Thoracic aorta (tissue), 2 donors: ENCODE measurements at places on chromosomes 6 and 20.

DNA sequence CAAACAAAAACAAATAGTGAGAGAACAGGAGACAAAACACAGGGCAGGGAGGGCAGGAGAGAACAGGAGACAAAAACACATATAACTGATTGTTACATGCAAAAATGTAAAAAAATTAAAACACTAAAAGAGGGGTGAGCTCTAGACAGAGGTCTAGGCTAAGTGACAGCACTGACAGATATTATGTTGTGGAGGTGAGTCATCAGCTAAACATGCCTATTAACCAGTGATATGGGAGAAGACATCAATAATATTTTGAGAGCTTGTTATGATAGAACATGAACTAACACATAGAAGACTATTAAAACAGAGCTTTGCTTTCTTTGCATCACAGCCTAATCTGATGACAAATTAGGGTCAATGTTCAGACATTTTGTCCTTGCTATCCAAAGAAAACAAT, 972.7 kb downstream of the PRIM2 start:
- DNase-seq, result no peak

GRCh38 chr20:10560686-10561085, 113.1 kb downstream of the JAG1 start:
- DNase-seq, result no peak

GRCh38 chr6:151553416-151554165, 59.8 kb downstream of the CCDC170 start:
- no peak for DNase-seq

DNA sequence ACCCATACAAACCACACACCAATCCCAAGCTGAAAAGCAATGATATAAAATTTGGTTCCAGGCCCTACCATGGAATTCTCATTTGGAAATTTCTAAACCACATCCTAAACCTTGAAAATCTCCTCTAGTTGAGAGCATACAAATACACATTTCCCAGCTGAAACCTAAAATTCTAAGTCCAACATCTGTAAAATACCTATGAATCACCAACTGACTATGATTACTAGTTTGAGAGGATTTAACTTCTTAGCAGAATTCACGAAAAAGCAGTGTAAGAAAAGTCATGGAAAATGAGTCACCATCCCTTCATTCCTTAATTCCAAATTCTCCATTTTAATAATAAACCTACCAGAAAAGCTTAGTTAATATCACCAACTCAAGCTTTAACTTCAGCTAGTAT, 15.4 kb downstream of the RANBP9 start:
- no peak for DNase-seq

- no peak for DNase-seq
Observed at GRCh38 chr6:162178266-162178665, 549.3 kb downstream of the PRKN start.

GRCh38 chr6:137764464-137764863, 102.6 kb upstream of the TNFAIP3 start:
- no peak for DNase-seq

DNA sequence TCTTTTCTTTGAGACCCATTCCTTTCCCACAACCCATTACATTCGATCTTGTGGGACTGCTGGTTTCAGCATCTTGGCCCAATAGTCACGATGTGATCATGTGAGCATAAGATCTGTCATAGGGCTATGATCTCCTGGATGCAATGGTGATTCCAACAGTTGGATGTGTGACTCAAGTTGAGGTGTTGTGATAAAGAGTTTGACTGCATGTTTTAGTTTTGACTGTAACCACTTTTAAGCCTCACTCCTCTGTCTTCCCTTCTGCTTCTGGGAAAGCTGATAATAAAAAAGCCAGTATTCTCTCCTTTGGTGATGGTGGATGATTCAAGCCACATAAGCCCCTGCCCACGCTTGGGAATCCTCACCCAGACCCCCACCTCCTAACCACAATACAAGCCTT, 117.0 kb upstream of the ASCC3 start:
- DNase-seq, result no peak

- no peak for DNase-seq
Observed at GRCh38 chr6:89454300-89454699, 21.3 kb downstream of the ANKRD6 start.

GRCh38 chr20:2468581-2469407, 1.8 kb downstream of the SNRPB start:
- DNase-seq, result no peak

GRCh38 chr20:16929756-16930155, 181.6 kb downstream of the OTOR start:
- no peak for DNase-seq

DNA sequence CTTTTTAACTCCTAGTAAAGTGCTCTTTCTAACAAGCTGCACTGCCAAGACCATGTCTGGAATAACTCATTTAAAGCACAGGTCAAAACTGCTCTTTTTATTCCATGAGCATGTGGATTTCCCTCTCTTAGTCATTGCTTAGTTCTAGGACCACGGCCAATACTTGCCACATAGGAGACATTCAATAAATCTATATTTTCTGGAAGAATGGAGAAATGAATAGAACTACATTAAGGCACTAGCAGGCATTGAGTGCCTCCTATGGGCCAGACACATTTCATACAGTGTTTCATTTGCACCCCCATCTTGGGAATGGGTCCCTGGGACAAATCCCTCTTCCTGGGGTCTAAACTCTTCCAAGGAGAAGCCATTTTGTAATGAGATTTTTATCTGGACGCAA, 552.8 kb upstream of the CITED2 start:
- DNase-seq, result no peak

DNA sequence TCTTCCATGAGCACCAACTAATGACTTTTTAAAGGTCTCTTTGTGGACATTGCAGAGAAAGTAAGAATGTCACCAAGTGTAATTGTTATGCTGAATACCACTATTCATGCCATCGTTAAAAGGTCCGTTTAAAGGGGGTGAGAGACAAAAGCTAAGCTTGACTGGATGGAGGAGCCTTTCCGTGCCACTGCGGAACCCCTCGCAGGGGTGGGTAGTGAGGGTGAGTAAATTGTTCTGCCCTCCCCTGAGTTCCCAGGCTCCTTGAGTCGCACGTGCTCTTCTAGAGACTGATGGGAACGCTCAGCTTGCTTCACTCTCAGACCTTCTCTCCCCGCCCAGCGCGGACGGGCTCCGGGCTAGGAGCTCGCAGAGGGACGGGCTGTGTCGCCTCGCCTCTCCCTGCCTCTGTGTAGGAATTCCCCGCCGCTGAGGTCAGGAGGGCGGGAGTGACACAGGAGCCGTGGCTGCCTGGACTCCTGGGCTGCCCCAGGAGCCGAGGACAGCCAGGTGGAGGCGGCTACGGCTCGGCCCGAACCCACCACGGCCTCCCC, 314.8 kb upstream of the QKI start:
- DNase-seq, result no peak

DNA sequence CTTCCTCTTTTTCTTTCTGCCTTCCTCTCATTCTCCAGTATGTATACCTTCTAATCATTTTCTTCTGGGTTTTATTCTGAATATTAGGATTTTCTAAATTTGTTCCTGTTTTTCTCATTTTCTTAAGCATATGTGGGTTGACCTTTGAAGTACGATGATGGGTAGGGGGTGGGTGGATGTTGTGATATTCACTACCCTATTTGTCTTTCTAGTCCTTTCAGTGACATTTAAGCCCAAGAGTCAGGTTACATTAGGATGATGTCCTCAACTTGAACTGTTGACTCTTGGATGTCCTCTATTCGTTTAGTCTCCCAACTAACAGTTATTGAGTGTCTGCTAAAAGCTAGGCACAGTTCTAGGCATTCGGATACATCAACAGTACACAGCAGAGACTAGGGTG, 7.3 kb downstream of the ABT1 start:
- no peak for DNase-seq

GRCh38 chr20:5910186-5910585, 40.1 kb downstream of the TRMT6 start:
- no peak for DNase-seq

GRCh38 chr6:88561034-88561953, 395.1 kb upstream of the CNR1 start:
- DNase-seq, result no peak

GRCh38 chr20:49281059-49281912, 3.4 kb upstream of the ZNFX1 start:
- DNase-seq, result no peak

GRCh38 chr6:148973538-148974208, 226.8 kb downstream of the UST start:
- DNase-seq, result no peak

DNA sequence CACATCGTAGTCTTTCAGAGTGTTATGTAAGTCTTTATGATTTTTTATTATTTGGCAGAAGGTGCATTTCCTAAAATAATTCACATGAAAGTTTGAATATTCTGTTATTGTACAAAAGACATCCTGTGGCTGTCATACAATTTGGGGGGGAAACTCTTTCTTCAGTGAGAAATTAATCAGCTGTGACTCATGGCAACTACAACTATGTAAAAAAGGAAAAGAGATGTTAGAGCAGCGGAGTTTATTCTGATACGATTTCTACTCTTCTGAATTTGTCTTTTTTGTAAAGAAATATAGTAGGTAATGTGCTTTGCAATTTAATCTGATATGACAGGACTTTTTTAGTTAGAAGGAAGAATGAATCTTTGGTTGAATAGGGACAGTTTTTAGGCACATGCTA, 14.2 kb downstream of the COL19A1 start:
- no peak for DNase-seq

DNA sequence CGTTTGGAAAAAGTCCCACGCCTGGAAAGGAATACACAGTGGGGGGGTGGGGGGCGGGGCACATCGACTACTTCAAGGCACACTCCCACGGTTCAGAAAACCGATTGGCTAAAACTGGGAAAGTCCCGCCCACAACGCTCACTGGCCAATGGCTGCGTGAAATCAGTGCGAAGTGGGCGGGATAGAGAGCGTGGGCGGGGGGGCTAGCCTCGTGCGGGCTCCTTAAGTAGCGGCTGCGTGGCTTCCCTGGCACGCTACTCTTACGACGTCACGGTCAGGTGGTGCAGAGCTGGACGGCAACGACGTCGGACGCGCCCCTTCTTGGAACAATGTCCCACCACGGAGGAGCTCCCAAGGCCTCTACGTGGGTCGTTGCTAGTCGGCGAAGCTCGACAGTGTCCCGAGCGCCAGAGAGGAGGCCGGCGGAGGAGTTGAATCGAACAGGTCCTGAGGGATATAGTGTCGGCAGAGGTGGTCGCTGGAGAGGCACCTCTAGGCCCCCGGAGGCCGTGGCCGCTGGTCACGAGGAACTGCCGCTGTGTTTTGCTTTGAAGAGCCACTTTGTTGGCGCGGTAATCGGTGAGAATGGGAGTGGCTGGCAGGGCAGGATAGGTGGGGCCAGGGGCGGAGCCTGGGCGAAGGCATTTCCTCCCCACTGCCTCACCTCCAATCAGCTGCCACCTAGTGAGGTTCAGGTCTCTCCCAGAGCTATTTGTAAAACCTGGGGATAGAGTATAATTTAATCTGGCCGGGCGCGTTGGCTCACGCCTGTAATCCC, at the start of gene DDX43:
Gene DDX43, plus strand, starts transcription at position 252 of the 778 bp plus-strand sequence. Its CDS starts 78 bp downstream, at position 330.
- peak; percentile 55 for DNase-seq

- DNase-seq, result no peak
Observed at GRCh38 chr6:162638931-162639574, 88.5 kb downstream of the PRKN start.

- DNase-seq, result no peak
Observed at GRCh38 chr20:24580006-24580405, 110.6 kb downstream of the SYNDIG1 start.

- DNase-seq, result no peak
Observed at GRCh38 chr20:11267131-11267761, 593.4 kb upstream of the JAG1 start.

- no peak for DNase-seq
Observed at GRCh38 chr20:9344083-9344920, 170.1 kb upstream of the LAMP5 start.

DNA sequence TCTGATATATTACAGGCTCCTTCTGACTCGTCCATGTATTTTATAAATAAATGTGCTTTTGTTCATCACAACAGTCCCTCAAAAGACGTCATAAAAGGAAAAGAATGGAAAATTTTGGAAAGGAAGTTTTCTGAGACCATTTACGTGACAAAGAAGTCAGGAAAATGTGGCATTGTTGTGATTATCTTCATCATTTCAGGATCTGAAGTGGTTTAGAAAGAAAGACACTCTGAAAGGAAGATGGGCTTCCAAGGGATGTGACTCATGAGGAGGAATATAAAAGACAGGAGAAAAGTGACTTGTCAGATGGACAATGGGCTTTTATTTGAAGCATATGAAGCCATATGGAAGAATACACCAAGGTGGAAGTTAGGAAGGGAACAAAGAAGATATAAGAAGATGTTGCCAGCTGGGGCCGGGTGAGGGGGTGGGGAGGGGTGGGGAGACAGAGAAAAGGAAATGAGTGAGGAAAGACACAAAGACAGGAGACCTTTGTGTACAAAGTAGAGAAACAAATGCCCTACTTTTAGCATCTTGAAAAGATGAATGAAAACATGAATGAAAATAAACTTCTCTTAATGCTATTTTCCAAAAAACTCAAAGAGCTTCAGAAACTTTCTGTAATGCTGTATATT, 190.3 kb upstream of the PREP start:
- DNase-seq, result no peak

DNA sequence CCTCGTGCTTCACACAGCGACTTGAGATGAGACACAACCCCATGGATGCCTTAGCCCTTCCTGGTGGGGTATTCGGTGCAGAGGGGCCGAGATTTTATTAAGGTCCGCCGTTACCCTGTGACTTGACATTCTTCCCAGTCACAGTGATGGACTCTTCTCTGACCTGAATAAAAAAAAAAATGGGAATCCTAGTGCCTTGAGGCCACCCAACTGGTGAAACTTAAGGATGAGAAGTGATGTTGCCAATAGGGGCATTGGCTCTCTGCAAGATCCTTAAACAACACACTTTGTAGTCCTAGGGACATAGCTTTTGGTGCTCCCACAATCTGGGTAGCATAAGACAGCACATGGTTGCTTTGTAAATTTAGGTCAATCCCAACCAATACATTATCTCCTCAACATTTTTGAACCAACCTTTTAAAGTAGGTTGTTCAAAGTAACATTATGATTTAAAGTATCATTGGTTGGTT, 814 bp upstream of the ADNP start:
- no peak for DNase-seq

- DNase-seq, result no peak
Observed at GRCh38 chr6:41063884-41064285, 8.3 kb downstream of the OARD1 start.

- DNase-seq, result no peak
Observed at GRCh38 chr6:125212377-125212776, 58.8 kb downstream of the TPD52L1 start.
